Sciatic nerve (tissue), 2 donors: ENCODE measurements at places on chromosomes 7 and 10. TPM values are rescaled to one million over a fixed set of nuclear protein-coding genes. Genes with fewer than 3 reads are reported as not detected.

The CC2D2B gene
- 3.1 TPM for total RNA-seq

The NACAD gene
- total RNA-seq: 12.0 TPM

The PRXL2A gene
- 117 TPM for total RNA-seq

The ELFN1 gene
- total RNA-seq: 2.4 TPM

The SCART1 gene
- total RNA-seq: 4.7 TPM

The AP4M1 gene
- total RNA-seq: 19.5 TPM
